ENCODE measurements at places on chromosomes 3 and 15.
A peak's percentile ranks its signal among the peaks of the same experiment; 100 is the strongest.

- peak; percentile 54 for DNase-seq
Observed at GRCh38 chr3:144011251-144011799, 39.7 kb downstream of the DIPK2A start.

GRCh38 chr3:38567498-38567897 lies 71.4 kb downstream of the EXOG start:
- DNase-seq: no peak

GRCh38 chr3:177776661-177777101 lies 579.4 kb upstream of the TBL1XR1 start:
- DNase-seq: no peak

- DNase-seq: no peak
Observed at GRCh38 chr15:31264559-31265089, 62.0 kb upstream of the KLF13 start.

DNA sequence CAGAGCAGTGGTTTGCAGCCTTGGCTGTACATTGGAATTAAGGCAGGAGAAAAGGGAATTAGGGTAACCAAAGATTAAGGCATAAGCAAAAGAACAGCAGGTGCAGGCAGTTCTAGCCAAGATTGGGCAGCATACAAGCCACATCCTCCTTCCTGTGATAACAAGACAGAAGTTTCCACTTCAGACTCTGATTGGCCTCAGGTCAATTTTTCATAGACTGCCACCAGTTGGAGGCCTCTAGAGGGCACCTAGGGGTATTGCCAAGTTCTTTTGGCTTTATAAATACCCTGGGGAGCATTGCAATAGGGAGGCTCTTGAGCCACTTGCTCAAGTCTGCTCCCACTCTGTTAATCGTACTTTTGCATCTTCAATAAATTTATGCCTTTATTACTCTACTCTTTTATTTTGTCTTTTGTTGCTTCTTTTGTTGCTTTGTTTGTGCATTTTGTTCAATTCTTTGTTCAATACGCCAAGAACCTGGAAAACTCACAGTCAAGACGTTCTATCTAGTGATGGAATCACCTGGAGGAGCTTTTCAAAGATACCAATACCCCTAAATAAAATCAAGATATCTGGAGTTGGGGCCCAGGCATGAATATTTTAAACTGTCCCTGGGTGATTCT lies 32.2 kb upstream of the FMN1 start:
- DNase-seq: no peak

DNA sequence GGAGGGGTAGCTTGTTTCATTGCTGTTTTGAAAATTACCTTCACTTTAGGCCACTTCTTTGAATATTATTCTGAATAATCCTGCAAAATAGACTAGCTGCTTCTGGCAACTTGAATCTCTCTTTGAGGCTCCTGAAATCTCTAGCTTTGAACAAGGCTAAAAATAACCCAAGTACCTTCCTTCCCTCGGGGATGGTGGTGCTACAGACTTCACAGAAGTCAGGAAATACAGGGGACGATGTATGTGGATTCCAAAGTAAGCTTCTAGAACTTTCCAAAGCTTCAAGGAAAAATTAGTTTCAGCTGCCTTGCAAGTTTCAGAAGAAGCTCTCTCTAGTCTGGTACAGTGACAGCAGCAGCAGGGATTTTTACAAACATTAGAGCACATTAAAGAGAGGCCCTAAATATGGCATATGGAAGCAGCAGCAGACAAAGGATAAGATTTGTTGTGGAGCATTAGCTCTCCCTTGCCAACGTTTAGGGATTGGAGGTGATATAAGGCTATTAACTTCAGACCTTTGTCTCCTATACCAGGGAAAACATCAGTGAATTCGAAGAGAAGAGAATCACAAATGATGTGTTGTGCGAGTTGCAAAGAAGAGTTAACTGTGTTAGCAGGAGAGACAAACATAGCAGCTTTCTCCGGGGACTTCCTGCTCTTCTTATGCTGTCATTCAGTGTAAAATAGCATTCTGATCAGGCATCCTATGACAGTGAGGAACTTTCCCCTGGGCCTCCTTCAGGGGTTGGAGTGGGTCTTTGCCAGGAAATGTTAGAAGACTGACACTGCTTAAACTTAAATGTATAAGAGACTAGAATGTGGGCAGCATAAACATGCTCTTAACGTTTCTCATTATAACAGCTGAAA lies 783.0 kb upstream of the ARPP21 start:
- DNase-seq: no peak

DNA sequence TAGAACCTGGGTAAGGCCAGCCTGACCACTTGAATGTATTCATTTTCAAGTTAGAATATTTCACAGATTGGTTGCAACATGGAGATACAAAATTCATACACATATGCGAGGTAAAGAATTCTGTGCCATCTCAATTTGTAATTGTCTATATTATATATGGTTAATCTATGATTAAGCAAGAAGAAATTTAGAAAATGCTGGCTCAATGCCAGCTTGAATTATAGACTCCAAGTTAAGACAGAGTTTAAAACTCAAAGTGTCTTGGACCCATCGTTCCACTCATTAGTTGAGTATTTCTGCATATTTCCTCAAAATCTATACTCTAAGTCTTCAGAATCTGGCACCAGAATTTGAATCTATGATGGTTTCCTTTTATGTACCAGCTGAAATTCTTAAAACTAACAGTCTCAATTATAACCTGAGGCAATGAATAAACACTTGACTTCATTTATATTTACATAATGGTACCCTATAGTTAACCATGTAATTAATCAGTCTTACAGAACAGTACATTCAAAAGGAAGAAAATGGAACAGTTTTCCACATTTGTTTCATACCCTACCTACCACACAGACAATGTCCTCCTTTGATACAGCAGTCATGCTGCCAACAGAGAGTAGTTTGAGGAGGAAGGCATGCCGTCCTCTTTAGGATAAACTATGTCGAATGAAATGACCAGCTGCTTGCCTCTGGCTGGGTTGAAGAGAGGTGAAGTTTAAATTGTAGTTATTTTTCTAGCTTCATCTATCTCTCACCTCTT lies 95.7 kb downstream of the CD47 start:
- no peak for DNase-seq

- DNase-seq: no peak
Observed at GRCh38 chr15:37077623-37078351, 22.6 kb downstream of the MEIS2 start.

DNA sequence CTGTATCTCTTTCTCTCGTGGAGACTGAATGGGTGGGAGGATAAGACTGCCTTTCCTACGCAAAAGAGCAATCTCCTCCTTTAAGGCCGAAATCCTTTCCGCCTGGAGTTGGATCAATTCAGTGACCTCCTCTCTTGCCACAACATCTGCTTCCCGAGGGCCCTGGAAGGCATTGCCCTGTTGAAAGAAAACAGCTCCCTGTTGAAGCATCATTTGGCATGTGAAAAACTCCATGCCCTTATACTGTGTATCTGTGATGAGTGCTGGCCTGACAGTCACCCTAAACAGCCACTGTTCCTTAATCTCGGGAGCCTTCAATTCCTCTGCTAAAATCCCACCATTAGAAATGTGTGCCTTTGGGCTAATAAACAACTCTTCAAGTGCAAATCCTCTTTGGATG lies 80.2 kb downstream of the BOC start:
- DNase-seq: no peak

DNA sequence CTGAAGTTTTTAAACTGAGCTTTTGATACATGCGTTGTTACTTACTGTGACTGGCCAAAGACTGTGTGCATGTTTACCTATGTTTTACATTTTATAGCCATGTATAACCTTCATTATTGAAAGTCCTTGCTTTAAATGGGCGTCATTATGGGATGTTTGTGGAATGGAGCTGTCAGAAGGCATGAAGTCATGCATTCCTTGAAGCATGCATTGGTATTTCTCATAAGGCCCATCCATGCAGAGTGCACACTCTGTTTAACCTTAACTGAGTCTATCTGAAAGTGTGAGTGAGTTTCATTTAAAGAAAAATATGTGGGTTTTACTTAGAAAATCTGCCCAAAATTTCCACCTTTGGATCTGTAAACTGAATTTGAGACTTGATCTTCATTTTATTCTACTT lies 51.1 kb downstream of the PSMD6 start:
- no peak for DNase-seq

GRCh38 chr3:177041730-177042551 lies 155.3 kb downstream of the TBL1XR1 start:
- DNase-seq: no peak

DNA sequence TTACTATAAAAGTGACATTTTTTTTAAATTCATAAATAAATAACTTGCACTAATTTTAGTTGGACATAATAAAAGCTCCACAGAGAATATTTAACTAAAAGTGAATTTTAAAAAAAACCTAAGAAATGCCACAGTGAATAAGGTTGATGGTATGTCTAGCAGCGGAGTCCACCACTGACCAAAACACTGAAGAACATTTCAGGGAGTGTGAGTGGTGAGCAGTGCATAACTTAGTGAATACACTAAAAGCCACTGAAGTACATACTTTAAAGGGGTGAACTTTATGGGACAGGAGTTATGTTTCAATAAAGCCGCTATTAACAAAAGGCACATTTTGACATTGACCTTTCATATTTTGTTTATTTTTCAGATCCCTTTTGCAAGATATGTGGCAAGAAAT lies 32.3 kb downstream of the SRP14 start:
- DNase-seq: peak; percentile 11

DNA sequence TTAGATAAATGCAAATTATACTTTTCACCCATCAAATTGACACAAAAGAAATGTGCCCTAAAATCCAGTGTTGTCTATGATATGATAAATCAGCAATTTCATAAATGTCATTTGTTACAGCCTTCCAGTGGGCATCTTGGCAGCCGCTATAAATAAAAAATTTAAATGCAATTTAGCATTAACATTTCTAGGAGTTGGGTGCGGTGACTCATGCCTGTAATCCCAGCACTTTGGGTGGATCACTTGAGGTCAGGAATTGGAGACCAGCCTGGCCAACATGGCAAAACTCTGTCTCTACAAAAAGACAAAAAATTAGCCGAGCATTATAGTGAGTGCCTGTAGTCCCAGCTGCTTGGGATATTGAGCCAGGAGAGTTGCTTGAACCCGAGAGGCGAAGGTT lies 65.9 kb upstream of the POMGNT2 start:
- DNase-seq: no peak

DNA sequence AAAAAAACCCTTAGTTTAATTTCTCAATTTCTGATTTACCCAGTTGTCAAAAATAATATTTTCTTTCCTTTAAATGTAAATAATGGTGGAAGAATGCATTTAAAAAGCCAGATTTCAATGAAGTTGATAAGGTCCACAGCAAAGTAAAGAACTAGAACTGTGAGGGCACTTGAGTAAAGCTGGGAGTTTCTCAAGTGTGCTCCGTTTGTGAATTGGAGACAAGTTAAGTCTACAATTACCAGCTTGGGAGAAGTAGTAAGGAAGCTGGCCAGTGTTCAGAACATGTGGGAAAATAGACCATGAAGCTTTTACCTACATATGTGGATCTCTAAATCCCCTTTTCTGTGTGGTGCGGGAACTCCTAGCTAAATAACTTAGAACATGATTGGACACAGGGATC lies 239.4 kb downstream of the OXSM start:
- no peak for DNase-seq

DNA sequence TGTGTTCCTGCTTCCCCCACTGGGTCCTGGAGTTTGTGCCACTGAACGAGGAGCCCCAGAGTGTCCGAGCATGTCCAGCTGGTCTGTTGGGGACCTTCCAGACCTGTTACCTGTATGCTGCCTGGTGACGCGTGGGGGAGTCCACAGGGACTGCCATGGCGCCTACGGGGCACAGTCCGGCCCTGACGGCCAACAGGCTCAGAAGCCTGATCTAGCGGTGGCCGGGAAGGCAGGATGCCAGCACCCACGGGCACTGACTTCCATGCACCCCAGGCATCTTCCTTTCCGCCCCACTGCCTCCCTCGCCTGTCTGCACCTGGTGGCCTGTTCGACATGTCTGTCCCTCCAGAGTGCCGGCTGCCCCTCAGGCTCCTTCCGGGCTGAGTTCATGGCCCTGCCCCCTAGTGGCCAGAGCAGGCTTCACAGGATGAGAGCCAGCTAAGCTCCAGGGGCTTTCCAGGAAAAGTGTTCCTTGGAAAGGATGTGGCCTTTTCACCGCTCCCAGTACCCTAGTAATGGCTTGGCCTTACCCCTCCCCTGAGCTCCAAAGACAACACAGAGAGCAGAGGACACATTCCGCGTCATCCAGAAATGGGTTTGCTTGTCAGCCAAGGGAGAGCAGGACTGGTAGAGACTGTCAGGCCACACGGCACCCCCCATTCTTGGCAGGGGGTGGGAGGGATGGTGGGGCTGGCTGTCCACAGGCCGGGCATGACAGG lies 35.7 kb downstream of the NGRN start:
- no peak for DNase-seq

DNA sequence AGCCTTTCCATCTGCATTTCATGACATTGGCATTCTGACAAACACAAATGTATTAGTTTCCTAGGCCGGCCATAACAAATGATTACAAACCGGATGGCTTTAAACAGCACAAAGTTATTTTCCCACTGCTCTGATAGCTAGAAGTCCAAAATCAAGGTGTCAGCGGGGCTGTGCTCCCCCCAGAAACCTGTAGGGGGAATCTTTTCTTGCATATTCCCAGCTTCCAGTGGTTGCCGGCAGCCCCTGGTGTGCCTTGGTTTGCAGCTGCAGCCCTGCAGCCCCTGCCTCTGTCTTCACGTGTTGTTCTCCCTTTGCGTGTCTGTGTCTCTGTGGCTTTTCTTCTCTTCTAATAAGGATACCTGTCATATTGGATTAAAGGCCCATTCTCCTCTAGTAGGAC lies 79.0 kb upstream of the CDV3 start:
- DNase-seq: no peak

- DNase-seq: no peak
Observed at GRCh38 chr15:82030176-82030575, 15.6 kb downstream of the MEX3B start.

DNA sequence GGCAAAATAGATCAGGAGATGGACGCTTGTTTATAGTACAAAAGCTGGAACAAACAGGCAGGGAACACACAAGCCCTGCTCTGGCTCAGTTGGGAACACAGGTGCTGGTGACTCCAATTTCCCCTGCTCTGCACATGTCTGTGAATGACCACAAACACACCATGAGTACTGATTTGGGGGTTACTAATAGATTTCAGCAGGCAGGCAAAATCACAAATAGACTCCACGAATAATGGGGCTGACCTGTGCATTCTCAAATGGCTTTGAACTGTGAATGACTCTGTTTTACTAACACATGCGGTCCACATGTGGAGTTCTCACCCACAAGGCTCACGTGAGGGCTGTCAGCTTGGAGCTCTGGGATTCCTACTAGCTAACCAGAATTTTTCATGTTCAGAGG lies 3.9 kb downstream of the RTP3 start:
- no peak for DNase-seq

GRCh38 chr3:121821421-121822199 lies 13.2 kb downstream of the IQCB1 start:
- no peak for DNase-seq

GRCh38 chr3:89889386-89889785 lies 782.0 kb downstream of the EPHA3 start:
- DNase-seq: no peak

Data from stromal cell of bone marrow (primary cell).